ENCODE measurements at places on chromosomes 16 and 17.

- no peak for DNase-seq
Observed at GRCh38 chr16:84631886-84632285, 14.0 kb upstream of the COTL1 start.

DNA sequence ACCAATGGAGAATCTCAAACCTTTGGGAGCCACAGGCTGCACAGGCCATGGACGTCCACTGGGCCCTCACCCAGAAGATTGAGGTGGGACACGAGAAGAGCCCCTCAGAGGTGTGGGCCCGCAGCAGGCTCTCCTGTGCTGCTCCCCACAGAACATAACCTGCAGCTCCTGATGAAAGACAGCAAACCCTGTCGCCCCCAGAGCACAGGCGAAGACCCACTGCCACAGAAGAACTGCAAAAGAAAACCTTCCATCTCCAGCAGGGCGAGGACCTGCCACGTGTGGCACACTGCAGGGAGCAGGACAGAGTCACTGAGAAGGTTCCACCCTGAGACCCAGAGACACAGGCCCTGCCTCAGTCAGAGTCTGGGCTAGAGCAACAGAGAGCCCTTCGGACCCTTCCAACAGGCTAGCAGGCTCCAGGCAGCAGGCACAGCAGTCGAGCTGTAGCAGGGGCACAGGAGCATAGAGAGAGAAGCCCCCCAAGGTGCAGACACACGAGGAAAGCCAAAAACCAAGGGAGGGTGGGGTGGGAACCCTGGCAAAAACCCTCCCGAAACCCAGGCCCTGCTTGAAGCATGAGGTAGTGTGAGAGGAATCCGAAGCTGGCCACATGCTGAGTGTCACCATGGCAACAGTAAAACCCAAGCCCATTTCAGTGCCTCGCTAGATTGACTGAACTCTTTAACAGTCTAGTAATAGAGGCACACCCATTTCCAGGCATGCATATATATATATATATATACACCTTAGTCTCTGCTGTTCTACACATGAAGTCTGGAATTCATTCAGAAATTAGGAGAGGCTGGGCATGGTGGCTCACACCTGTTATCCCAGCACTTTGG, 60.0 kb upstream of the CHMP6 start:
- no peak for DNase-seq

DNA sequence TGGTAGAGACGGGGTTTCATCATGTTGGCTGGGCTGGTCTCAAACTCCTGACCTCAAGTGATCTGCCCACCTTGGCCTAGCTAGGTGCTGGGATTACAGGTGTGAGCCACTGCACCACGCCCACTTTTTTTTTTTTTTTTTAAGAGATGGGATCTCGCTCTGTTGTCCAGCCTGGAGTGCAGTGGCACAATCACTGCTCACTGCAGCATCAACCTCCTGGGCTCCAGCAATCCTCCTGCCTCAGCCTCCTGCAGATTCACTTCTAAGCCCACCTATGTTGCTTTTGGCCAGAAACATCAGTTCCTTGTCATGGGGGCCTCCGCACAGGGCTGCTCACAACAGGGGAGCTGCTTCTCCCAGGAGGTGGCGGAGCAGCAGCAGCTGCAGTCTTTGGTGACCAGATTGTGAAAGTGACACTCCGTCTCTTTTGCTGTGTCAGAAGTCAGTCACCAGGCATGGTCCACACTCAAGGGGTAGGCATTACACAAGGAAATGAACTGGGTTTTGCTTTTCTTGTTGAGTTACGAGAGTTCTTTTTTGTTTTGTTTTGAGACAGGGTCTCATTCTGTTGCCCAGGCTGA, 4.5 kb upstream of the NME4 start:
- DNase-seq, result no peak

DNA sequence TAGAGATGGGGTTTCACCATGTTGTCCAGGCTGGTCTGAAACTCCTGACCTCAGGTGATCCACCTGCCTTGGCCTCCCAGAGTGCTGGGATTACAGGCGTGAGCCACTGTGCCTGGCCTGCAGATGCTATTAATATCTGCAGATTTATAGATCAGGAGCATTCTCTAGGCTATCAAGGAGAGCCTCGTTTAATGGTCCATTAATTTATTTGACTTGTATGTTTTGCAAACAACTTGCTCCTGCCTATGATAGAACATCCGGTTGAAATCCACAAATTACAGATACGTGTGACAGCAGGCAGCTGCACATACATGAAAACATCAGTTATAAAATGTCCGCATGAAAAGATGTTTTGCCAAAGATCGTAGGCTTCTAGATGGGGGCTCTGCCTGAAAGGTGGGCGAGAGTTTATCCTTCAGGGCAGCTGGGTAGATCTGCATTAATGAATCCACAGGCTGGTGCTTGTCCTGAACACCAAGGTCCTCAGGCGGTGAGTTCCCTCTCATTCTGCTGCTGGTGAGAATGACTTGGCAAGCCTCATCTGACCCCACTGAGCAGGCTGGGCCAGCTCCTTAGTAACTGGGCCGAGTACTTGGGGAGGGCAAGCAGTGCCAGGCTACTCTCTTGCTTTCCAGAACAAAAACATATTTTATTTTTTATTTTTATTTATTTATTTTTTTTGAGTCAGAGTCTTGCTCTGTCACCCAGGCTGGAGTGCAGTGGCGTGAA, 37.1 kb upstream of the MGAT5B start:
- DNase-seq, result no peak

GRCh38 chr17:78857266-78857665, 16.7 kb upstream of the USP36 start:
- DNase-seq, result no peak

GRCh38 chr17:65039336-65039988, 17.1 kb downstream of the GNA13 start:
- peak; percentile 46 for DNase-seq

GRCh38 chr16:89902980-89903379, 15.7 kb upstream of the MC1R start:
- no peak for DNase-seq

- DNase-seq, result no peak
Observed at GRCh38 chr17:79098282-79098867, 23.8 kb downstream of the ENGASE start.

- no peak for DNase-seq
Observed at GRCh38 chr17:41013181-41013580, 4.3 kb upstream of the KRTAP3-1 start.

DNA sequence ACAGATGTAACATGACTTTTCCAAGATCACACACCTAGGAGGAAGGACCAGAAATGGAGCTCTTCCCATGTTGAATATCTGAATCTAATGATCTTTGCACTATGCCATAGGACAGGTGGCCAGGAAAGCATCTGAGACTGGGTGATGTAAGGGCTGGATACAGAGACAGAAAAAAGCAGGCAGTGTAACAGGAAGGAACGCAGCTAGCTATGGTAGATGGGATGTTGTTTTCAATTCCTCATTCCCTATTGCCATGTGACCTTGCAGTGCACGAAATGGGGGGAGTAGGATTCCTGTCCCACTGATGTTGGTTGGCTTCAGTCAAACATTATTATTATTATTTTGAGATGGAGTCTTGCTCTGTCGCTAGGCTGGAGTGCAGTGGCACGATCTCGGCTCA, 3.7 kb upstream of the NPIPB15 start:
- no peak for DNase-seq

DNA sequence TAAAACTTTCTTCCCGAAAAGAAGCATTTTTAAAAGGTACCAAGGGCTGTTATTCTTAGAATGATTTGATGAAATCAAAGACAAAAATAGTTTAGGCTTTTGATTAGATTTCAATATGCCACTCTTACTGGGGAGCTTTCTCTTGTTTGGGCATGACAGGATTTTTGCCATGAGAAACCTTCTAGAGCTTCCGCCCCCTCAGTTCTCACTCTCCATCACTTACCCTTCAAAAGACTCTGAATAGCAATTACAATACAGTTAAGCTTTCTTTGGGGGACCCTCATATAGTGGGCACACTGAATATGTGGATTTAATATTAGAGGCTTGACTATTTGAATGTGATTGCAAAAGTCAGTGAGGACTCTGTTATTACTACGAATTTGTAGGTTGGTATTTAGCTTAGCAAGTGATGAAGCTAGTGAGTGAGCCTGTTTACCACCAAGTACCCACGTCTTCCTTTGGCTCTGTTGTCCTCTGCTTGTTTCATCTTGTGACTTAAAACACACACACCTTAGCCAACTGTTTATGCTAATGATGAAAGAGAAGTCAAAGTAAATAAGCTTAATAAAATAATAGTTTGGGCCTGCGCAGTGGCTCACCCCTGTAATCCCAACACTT, 158.7 kb upstream of the TBX2 start:
- DNase-seq, result no peak

DNA sequence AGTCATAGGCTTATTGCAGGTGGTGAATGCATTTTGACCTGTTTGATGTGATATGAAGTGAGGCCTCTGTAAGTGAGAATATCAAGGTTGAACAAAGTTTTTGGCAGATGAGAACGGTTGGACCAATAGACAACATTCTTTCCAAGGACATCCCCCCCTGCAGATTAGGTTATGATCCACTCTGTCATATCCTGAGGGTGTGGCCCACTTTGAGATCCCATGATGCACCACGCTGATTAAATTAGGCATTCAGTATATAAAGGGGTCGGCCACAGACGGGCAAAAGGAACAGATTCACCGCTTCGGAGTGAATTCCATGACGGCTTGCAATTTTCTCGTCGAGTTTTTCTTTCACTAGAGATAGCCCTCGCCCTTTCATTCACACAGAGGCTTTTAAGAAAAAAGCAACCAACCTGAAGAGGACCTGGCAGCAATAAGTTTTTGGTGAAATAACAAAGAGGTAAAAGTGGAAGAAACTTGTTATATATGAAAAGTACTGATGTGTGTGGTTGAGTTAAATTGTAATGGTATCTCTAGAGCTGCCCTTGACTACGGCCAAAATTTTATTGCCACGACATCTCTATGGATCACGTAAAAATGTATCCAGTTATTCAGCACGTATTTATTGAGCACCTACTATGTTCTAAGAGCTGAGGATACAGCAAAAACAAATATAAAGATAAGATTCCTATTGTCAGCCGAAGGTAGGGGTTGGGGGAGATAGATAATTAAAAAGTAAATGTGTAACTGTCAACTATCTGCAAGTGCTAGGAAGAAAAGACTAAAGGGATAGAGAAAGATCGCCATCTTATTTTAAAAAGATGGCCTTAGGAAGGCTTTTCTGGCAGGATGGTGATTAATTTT, 1.7 kb upstream of the RBBP6 start:
- DNase-seq, result no peak

- DNase-seq, result no peak
Observed at GRCh38 chr17:77107506-77108433, 33.0 kb upstream of the SEC14L1 start.

- DNase-seq, result no peak
Observed at GRCh38 chr16:70152578-70153302, 20.8 kb upstream of the CLEC18C start.

DNA sequence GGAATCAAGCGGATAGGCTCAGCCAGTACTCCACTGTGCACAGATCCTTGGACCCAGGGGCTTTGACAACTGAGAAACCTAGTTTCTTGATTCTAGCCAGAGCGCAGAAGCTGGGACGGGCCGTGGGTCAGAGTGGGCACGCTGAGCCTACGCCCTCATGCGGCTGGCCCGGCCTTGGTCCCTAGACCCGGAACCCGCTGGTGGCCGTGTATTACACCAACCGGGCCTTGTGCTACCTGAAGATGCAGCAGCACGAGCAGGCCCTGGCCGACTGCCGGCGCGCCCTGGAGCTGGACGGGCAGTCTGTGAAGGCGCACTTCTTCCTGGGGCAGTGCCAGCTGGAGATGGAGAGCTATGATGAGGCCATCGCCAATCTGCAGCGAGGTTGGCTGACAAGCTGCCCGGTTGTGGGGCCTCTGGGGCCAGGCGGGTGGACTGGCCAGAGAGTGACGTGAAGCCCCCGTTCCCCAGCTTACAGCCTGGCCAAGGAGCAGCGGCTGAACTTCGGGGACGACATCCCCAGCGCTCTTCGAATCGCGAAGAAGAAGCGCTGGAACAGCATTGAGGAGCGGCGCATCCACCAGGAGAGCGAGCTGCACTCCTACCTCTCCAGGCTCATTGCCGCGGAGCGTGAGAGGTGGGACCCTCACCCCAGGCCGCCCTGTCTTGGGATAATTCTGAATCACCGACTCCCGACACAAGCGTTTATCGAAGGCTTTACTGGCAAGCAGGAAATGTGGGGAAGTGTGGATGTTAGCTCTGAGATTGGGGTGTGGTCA, 946 bp downstream of the STUB1 start:
- no peak for DNase-seq

DNA sequence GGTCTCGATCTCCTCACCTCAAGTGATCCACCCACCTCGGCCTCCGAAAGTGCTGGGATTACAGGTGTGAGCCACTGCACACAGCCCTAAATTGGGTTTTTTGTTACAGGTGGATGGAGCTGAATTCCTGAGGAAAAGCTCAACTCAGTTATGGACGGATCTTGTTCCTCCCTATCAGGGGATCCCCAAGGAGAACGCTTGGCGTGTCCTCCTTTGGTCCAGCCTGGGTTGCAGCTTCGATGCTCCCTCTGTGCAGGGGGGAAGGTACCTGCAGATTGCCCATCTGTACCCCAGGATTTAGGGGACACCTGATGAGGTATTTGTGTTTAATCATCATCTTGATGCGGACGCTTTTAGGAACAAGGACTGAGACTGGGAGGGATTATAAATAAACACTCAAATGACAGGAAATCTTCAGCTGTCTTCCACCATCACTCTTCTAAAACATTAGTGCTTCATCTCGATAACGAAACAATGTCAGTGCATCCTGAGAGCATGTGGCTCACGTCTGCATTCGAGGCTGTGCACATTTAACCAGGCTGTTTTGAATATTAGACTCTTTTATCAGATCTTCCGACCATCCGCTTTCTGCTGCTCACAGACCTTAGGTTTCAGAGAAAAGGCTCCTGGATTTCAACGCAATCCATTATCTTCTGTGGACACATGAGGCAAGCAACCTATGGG, 18.2 kb upstream of the MEIOB start:
- no peak for DNase-seq

- DNase-seq, result no peak
Observed at GRCh38 chr16:71264299-71264698, 24.9 kb downstream of the CMTR2 start.

DNA sequence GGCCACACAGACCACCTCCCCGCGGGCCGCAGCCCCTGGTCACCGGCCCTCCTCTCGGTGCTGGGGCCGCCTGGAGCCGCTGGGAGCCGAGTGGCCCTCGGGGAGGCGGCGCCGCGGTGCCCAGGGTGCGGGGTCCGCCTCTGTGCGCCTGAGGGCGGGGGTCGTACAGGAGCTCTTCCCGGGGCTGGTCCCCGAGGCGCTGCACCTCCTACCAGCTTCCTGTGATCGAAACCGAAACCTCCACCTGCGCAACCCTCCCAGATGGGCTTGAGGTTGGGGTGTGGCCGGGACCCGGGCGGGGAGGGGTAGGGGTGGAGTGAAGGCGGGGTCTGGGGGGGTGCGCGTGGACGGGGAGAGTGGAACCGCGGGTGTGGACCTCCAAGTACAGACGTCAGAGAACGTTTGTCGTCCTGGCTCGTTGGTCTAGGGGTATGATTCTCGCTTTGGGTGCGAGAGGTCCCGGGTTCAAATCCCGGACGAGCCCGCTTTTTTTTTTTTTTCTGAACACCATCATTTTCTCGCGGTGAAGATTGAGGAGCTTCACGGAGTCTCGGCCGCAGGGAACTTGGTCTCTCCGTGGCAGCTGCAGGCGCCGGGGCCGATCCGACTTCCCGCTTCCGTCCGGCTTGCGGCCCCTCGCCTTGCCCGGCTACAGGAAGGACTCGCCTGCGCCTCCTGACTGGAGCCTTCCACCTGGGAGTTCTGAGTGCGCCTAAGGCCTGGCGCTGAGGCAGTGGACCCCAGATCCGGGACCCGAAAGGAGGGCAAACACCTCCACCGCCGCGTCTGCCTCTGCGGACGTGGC, 23.9 kb downstream of the ZNF213 start:
- DNase-seq, result peak; percentile 85
